ENCODE measurements at places on chromosomes 13 and 19.

- no peak for DNase-seq
Measured at GRCh38 chr13:34417896-34418295, 524.2 kb upstream of the NBEA start.

DNA sequence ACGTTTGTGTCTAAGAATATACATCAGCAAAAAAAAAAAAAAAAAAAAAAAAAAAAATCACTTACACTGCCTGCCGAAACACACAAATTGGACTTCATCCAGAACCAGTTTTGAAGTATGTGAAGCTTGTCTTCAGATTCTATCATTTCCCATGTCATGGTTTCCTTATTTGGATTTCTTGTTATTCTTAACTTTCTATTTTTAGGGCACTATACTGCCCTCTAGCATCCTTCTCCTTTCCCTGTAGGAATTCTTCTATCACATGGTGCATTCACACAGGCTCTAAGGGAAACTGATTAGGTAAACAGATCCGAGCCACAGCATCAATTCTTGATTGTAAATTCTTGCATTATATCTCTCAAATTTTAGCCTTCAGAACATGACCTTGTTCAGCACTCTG lies 1507.5 kb downstream of the OLFM4 start:
- no peak for DNase-seq

GRCh38 chr19:34335914-34336313 lies 29.1 kb upstream of the GPI start:
- DNase-seq, result no peak

GRCh38 chr19:41309180-41310032 lies 566 bp upstream of the CCDC97 start:
- no peak for DNase-seq

DNA sequence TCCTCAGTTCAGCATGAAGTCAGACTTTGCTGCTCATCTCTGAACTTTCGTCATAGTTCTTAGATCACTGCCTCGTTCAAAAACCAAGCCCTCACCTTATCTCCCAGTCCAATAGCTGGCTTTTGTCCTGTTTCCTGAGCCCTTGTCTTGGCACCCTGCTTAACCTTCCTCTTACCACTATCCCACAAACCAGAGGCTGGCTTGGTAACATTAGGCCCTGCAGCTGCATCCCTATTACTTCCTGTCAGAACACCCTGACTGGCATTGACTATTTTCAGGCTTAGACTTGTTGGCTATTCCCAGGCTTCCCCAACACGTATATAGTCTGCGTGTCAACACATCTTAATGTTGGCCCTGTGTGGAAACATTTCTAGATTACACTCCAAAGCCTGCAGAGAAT lies 172.4 kb downstream of the VWA8 start:
- no peak for DNase-seq

All from stimulated activated CD8-positive, alpha-beta memory T cell treated with anti-CD3 and anti-CD28 coated beads, Interleukin-7, amount 100 ng/mL, for 24 hours (primary cell).